ENCODE measurements at places on chromosomes 11 and 22.
A peak's percentile ranks its signal among the peaks of the same experiment; 100 is the strongest.

GRCh38 chr11:10349806-10350205 is 44.9 kb downstream of the ADM start:
- no peak for DNase-seq

DNA sequence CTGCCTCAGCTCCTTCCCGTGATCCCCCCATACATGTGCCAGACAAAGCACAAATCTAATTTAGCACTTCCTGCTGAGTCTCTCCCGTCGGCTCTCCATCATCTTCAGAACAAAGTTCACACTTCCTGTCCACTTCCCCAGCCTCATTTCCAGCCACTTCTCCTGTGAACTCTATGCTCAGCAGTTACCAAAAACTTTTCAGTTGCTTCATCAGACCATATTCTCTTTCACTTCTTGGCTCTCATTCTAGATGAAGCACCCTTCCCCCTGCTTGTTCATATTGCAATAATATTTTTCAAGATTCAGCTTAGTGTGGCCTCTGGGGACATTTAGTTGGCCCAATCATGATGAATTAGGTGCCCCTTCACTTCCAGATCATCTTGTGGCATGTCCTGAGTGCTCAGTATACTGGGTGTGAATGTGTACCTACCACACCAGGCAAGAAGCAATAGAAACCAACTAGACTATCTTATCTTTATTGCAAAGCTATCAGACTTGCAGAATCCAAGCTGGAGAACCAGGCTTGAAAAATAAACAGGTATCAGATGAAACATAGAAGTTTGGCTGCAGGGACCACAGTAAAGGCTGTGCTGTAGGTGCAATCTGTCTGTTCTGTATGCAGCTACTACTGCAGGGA is 115.8 kb downstream of the NXPE2 start:
- no peak for DNase-seq

- peak; percentile 25 for DNase-seq
These were observed 21.7 kb downstream of the KIAA0930 start for GRCh38 chr22:45218976-45219375.

DNA sequence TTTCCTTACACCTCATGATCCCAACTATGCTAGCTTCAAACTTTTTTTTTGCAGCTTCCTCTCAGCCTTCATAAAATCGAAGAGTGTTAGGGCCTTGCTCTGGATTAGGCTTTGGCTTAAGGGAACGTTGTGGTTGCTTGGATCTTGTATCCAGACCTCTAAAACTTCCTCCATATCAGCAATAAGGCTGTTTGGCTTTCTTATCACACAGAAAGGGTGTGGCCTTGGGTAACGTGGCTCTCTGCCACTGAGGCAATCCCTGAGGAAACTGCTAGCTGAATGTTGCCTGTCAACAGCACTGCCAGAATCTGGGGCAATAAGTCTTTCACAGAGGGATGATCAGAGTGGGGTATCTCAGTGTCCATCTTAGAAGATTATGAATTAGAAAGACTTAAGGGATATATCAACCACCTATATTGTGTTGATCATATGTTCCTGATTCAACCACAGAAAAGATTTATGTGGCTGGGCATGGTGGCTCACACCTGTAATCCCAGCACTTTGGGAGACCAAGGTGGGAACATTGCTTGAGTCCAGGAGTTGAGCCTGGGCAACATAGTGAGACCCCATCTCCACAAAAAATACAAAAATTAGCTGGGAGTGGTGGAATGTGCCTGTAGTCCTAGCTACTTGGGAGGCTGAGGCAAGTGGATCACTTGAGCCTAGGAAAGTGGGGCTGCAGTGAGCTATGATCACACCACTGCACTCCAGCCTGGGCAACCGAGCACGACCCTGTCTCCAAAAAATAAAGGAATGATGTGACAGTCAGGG is 12.5 kb upstream of the CUL5 start:
- no peak for DNase-seq

GRCh38 chr11:776263-776560 is 1.1 kb downstream of the GATD1 start:
- DNase-seq = no peak

GRCh38 chr22:47596176-47596690 is 833.8 kb downstream of the TBC1D22A start:
- DNase-seq = no peak

DNA sequence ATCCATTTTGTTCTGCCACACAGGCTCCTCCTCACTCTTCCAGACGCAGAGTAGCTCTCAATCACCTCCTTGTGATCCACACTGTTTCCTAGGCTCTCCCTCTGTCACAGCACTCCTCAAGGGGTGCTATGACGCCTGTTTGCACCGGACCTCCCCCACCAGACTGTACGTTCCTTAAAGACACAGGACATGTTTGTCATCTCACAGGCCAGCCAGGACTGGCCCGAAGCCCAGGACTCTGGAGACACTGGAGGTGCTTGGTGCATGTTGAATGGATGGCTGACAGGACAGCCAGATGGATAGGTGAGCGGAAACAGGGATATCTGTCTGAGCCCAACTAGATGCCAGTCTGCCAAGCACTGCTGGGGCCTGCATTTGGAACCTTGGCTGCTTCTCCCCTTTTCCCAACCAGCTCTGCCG is 13.6 kb downstream of the PLA2G6 start:
- no peak for DNase-seq

- no peak for DNase-seq
These were observed 456.9 kb downstream of the OPCML start for GRCh38 chr11:133075351-133075750.

GRCh38 chr11:132670921-132671675 is 861.2 kb downstream of the OPCML start:
- DNase-seq = no peak

DNA sequence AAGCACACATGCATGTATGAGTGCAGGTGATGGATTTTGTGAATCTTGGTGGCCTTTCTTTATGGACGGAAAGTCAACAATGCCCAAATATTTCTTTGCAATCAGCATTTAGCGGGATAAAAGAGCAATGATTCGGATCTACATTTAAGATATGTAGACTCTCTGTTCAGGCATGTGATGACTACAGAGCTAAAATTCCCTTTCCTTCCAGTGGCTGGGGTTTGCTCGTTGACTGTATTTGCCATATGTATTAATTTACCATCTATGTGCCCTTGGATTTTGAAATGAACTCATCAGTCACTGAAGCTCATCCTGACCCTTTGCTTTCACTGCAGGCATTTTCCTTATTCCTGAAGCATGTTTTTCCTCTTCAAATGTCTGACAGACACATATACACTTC is 13.6 kb downstream of the BLID start:
- no peak for DNase-seq

GRCh38 chr22:29388759-29389090 is 355 bp upstream of the AP1B1 start:
- no peak for DNase-seq

DNA sequence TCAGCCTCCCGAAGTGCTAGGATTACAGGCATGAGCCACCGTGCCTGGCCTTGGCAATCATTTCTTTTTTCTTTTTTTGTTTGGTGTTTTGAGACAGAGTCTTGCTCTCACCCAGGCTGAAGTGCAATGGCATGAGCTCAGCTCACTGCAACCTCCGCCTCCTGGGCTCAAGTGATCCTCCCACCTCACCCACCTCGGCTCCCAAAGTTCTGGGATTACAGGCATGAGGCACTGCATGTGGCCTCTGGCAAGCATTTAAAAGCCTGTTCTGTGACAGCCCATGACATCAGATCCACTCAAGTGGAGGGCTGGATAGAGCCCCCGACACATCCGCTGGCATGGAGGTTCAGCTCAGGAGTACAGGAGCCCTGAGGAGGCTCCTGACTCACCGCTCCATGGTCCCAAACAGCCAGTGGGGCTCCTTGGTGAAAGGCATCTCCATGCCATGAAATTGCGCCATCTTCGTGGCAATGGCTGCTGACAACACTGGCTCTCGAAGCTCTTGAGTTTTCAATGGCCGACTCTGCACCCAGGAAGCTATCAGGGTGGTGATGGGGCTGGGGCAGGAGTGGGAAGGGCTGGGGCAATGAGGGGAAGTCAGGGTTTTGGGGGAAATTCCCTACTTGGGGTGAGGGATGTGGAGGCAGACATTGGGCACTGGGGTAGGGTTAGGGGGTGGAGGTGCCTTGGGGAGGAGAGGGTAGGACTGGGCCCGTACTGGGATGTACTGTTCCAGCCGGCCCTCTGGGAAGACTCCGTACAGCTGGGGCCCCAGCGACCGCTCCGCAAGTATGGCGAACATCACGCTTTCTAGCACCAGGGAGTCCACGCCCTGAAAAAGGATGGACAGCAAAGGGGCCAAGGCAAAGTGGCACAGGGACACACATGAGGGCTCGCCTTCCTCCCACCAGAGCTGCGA is 1.4 kb downstream of the CHKB start:
- DNase-seq = no peak

DNA sequence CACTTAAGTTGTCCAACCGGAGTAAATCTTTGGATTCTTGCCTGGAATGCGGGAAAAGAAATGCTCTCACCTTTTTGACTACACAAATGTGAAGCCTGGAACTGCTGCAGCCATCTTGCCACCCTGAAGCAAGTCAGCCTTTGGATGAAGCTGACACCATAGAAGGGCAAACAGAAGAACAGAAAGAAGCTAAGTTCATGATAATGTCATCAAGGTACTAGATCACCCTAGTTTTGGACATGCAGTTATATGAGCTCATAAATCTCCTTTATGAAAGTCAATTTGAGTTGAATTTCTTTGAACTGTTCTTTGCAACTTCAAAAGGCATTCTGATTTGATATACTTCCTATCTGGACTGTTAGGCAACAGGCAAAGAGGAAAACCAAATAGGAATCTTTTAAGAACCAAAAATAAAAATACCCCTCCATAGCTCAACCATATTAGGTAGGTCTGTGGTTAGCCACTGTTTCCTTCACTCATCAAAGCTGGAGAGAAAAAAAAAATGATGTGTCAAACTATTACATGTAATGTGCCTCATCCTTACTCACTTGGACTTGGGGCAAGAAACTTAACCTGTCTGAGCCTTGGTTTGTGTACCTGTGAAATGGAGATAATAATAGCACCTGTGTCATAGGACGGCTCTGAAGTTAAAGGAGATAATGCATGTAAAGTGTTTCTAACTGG is 91.9 kb downstream of the WT1 start:
- no peak for DNase-seq

- DNase-seq = no peak
These were observed 129.9 kb downstream of the WT1 start for GRCh38 chr11:32305460-32305859.

DNA sequence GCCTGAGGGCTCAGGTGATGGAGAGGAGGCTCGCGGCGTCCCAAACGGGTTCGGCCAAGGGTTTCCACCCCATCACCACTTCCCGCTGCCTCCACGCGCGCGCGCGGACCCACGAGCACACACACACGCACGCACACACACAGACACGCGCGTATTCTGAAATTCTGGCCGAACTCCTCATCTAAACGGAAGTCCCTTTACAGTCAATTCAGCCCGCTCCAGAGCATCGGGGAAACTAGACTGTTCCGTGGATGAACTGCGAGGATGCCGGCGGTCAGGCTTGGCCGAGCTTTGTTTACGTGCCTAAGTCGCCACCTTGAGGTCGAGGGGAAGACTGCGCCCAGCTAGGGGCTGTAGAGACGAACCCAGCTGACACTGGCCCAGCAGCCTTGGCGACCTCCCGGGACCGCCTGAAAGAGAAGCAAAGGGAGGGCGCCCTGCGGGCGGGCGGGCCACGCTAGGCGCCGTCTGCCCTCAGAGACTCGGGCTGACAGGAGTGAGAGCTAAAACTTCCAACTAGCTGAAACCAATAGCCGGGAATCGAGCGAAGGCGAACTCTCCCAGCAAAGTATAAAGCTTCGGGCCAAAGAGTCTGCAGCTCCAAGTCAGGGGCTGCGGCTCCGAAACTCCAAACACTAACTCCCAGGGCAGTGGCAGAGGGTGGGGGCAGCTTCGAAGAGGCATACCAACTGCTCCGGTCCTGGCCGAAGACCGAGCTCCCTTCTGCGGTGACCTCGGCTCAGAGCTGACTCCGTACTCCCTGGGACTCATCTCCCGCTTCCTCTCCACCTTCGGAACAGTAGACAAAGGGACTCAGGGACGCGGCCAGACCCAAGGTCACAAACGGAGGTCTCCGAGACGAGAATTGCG is 124.7 kb upstream of the C11orf58 start:
- peak; percentile 72 for DNase-seq

GRCh38 chr11:108221371-108221770 is 1.1 kb downstream of the NPAT start:
- no peak for DNase-seq

GRCh38 chr11:28017816-28018215 is 90.1 kb downstream of the KIF18A start:
- DNase-seq = no peak

DNA sequence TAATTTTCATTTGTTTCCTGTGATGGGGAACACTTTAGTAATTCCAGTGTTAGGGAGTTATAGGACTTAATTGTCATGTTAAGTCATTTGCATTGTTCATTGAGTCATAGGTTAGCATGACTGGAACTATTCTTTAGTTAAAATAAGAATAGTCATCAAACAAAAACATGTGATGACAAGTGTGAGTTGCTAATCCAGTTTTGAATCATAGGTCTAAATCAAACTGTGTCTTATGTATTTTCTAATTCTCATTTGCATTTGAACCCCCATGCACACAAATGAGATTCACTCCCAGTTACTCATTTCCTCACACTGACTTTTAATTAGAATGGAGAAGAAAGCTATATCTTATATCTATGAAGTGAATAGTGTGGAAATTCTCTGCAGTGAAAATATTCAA is 405.6 kb downstream of the LRRC4C start:
- no peak for DNase-seq

DNA sequence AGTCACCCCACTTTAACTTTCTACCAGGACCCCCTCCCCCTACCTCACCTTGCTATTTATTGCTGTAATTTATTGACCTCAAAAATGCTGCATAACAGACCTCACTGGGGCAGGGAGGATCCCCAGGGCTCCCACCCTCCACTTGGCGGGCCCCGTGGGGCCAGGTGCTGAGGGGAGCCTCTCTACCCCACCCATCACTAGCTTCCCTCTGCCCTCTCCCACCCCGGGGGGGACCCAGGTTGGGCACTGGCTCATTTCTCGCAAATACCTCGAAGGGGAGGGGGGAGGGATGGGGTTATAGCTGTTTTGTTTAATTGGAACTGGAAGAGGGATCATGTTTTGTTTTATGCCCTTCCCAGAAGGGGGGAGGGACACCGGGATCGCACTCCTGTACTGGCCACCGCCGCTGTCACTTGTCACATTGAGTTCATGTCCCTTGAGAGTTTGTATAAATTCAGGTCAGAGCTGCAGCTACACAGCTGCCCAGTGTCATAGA is 16.3 kb upstream of the TMEM191C start:
- no peak for DNase-seq

- no peak for DNase-seq
These were observed 9.8 kb downstream of the POU2AF3 start for GRCh38 chr11:111308140-111308539.

GRCh38 chr11:18277565-18278271 is 11.7 kb downstream of the SAA1 start:
- DNase-seq = no peak

- no peak for DNase-seq
These were observed 36.7 kb downstream of the DRG1 start for GRCh38 chr22:31436132-31436531.

Data from activated naive CD8-positive, alpha-beta T cell treated with anti-CD3 and anti-CD28 coated beads, Interleukin-2, amount 50 U/mL, for 24 hours (primary cell).